ENCODE measurements at places on chromosomes 3 and 15.

GRCh38 chr3:106692624-106693023, 684.6 kb upstream of the CCDC54 start:
- DNase-seq: no peak

GRCh38 chr3:139654637-139655365, 23.0 kb downstream of the NMNAT3 start:
- DNase-seq: no peak

DNA sequence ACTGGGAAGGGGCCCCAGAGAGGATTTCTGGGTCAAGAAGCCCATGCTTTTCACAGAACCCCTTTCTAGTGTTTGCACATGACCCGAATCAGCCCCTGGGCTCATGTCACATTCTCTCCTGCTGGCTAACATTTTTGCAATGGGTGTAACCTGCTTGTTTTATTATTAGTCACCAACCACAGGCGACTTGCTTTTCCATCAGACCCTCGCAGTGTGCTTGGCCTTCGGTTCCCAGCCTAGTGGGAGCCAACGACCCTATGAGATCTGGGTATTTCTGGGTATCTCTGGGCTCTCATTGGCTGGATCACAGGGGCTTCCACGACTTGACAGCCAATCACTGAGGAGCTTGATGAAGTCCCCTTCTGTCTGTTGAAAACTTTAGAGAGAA, 11.0 kb upstream of the FBLN2 start:
- no peak for DNase-seq

DNA sequence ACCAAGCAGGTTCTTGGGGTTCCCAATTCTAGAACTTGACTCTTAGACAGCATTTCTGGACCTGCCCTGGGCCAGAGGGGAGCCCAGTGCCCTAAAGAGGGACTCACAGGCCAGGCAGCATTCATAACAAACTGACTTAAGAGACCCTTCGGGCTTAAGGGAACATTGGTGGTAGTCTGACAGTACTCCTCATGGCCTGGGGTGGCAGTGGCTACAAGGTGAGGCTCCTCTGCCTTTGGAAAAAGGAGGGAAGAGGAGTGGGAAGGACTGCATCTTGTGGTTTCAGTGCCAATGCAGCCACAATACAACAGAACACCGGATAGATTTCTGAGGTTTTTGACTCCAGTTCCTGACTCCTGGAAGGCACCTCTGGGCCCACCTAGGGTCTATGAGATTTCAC, 172.2 kb upstream of the STRIT1 start:
- no peak for DNase-seq

DNA sequence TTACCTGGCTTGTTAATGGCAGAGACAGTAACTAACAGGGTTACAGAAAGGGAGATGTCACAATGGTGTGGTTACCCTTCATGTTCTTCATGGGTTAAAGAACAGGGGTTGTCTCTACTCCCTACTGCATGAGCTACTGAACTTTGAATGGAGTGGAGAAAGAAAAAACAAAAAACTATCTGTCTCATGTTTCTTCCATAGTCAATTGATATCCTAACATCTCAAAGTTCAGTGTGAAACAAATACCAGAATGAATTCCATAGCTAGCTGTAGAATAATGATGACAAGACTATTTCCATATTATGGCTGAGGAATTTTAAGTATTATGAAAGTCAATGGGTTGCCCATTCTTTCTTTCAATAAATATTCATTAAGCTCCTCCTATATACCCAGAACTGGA, 161.3 kb upstream of the LPP start:
- DNase-seq: no peak

DNA sequence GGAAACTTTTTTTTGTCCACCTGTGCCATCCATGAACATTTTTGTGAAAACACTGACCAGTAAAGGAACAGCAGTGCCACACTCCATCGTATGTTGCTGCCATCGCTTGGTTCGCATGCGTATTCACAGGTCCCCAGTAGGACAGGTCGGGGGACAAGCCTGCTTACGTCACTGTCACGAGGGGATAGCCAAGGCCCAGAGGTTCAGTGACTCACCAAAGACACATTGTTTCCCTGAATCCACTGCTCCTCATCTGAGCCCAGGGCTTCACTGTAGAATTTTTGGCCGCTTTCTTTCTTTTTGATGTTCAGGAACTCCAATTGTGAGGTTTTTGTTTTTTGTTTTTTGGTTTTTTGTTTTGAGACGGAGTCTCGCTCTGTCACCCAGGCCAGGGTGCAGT, 5.9 kb downstream of the ADPRH start:
- no peak for DNase-seq

DNA sequence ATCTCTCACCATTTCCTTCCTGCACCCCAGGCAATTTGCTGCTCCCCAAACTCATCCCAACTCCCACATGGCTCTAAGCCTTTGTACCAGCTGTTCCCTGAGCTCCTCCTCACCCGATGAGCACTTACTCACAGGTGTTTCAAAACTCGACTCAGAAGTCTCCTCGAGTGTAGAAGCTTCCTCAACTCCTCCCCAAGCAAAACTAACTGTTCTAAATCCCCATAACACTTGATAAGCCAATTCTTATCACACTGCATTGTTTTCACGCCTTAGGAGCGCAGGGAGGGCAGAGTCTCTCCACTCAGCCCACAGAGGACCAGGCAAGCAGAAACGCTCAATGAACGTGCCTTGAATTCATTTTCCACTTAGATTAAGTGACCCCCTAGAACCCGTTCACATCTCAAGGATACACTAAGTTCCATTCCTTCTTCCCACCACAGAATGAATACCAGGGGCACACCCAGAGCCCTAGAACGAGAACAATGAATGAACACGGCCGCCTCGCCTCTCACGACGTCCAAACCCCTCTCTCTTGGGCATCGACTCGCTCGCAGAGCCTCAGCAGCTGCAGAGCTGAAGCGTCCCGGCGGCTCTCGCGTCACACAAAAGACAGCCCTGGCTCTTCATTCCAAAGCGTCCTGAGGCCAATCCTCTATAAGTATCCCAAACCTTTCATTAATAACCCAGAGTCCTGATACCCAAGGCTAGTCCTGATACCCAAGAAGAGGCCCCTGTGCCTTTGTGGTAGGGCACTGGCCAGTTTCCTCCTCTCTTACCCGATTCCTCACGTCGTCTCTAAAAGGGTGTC, 1.1 kb downstream of the RAF1 start:
- peak; percentile 41 for DNase-seq

DNA sequence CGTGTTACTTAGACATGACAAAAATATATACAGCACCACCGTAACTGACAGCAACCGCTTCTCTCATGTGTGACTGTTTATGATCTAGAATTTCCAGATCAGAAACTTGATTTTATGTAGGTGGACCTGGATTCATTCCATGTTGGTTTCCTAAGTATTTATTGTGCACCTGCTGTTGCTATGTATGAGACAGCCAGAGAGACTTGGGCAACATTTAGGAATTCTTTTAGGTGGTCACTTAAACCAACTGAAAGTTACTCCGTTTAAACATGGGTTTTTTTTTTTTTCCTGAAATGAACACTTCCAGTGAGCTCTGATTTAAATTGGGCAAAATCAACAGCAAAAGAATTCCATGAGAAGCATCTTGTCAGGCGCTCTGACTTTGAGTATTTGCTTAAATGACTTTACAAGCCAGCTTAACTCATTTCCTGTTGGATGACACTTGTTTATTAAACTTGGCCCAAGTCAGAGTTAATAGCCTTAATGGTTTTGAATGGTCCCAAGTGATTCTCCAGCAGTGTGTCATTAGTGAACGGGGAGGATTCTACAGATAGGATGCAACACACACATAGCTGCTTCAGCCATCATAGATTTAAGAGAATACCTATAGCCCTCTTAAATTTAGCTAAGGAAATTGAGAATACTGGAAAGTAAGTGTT, 31.8 kb downstream of the MITF start:
- no peak for DNase-seq

DNA sequence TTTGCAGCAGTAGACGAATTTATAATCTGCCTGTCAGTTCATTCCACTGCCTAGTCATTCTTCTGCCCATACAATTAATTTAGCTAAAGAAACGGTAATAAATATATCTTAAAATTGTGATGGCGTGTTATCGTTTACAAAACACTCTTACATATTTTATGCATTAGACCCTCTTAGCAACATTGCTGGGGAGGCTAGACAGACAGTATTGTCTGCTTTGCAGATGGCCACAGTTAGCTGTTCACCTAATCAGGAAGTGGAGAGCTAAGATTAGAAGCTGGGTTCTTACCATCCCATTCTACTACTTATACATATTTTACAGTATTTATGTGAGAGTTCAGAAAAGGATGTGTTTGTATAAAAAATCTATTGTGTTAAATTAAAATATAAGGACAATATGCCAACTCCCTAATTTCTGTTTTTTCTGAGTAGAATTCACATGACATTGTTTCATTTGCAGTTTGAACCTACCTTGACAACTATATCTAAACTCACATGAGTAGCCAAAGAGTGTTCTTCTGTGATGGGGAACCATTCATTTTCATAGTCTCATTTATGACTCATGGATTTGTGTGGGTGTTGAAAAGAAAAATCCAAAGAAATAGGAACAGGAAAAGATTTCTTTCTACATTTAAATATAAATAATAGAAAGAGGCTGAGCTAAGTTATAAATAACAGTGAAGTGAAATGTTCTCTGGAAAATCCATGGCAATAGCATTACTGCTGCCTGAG, 41.7 kb upstream of the C3orf80 start:
- no peak for DNase-seq

DNA sequence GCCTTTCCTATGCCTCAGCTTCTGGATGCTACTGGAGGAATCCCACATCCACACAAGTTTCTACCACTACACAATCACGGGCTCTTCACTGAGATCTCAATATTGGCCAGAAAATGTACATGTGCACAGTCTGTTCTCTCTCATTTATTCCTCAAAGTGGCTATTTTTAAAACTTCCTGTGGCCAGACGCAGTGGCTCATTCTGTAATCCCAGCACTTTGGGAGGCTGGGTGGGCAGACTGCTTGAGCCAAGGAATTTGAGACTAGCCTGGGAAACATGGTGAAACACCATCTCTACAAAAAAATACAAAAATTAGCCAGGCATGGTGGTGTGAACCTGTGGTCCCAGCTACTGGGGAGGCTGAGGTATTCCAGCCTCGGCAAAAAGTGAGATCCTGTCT, 91.4 kb upstream of the PRTG start:
- DNase-seq: no peak

GRCh38 chr15:46126581-46126980, 491.8 kb downstream of the SQOR start:
- DNase-seq: no peak

DNA sequence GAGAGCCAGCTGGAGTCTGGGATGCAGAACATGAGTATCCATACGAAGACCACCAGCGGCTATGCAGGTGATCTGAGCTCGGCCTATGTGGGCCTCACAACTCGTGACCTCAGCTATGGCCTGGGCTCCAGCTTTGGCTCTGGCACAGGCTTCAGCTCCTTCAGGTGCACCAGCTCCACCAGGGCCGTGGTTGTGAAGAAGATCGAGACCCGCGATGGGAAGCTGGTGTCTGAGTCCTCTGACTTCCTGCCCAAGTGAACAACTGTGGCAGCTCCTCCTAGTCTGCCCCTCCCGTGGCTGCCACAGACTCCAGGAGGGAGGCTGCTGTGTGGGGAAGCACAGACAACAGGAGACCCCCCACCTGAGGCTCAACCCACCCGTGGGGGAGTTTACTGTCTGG, 3.6 kb upstream of the KPNA4 start:
- DNase-seq: no peak

DNA sequence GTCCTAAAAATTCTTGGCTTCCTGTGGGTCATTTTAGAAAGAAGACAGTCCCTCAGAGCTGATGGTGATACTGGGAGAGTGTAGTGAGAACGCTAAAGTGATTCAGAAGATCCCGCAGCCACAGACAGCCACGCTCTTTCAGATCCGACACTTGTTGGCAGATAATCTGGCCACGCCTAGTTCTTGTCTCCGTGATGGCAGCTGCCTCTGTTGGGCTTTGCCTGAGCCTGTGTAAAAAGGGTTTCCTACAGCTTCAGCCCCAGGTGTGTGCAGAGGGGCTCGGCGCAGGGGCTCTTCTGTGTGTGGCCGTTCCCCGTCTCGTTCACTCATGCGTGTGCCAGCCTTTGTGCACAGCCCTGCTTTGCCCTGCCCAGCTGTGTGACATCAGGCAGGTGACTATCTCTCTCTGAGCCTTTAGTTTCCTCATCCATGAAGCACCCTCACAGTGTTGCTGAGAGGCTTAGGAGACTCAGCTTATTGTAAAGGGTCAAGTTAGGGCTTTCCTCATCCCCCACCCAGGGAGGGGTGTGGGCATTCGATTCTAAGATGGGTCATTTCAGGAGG, 6.3 kb downstream of the IRAK2 start:
- DNase-seq: no peak

DNA sequence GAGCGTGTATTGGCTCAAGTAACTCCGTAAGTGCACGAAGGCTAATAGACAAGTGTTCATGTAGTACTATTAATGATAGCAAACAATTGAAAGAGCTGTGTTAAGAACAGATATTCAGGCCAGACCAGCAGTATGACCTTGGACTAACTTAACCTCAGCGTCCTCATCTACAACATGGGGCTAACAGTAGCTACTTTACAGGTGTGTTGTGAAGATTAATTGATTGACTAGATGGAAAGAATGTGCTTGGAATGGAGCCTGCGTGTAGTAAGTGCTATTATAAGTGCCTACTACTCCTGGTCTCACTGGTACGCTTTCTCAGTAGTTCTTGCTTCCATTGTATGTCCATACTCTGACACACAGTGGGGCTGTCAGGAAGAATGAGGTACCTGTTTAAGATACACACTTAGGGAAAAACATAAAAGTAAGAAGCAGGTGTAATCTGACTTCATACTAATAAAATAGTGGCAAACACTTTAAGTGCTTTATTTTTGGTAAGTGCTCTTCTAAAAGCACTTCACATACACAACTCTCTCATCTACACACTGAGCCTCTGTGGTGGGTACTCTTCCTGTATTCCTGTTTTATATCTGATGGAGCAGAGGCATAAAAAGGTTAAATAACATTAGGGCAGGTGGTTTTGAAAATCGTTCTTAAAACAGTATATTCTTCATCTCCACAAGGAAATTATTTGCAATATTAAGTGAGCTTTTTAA, 24.3 kb upstream of the FBXL22 start:
- DNase-seq: no peak

GRCh38 chr3:26637698-26638097, 15.1 kb downstream of the LRRC3B start:
- DNase-seq: no peak

GRCh38 chr15:55407498-55408011, 604 bp downstream of the CCPG1 start:
- no peak for DNase-seq

GRCh38 chr3:13296662-13297061, 123.5 kb downstream of the NUP210 start:
- no peak for DNase-seq

Data from muscle of back (tissue), 13 donors.